ENCODE measurements at places on chromosomes 13 and 19. TPM values are rescaled to one million over a fixed set of nuclear protein-coding genes. Genes with fewer than 3 reads are reported as not detected.
A peak's percentile ranks its signal among the peaks of the same experiment; 100 is the strongest.

DNA sequence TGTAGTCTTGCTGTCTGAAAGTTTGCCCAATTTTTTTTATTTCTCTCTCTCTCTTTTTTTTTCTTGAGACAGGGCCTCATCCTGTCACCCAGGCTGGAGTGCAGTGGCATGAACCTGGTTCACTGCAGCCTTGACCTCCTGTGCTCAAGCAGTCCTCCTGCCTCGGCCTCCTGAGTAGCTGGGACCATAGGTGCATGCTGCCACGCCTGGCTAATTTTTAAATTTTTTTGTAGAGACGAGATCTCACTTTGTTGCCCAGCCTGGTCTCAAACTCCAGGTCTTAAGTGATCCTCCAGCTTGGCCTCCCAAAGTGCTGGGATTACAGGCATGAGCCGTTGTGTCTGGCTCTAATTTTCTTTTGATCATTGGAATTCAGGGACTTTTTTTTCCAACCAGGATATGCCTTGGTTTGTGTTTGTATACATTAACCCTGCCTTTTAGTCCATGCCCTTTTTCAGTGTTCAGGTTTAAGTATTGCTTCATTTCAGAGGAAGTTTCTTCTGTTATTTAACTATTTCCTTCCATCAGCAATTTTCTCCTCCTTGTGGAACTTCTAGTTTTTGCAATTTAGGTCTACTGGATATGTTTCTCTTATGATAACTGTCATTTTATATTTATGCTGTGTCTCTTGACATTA is 201.4 kb downstream of the PCCA start:
- DNase-seq = no peak

DNA sequence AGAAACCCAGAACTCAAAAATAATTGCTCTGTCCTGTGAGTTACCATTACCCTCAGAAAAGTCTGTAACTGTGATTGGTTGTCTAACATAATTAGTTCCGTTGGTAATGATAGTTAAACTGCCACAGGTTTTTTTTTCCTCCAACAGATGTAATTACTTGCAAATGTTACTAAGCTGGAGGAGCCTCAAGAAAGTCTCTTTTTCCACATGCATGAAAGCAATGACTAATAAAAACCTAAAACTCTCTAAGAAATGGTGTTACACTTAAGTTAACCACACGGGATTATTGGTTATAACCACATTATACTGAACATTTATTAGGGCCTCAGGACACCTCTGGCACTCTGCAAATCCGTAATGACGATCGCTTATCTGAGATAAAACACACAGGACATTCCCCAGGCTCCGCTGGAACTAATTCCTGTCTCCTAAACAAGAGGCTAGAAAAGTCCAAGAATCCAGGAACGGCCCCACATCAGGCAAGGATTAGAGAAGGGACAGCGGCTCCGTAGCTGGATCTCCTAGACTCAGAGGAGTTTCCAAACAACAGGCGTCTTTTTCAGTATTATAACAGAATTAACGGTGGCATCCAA is 753 bp downstream of the ZNF235 start:
- DNase-seq = no peak

DNA sequence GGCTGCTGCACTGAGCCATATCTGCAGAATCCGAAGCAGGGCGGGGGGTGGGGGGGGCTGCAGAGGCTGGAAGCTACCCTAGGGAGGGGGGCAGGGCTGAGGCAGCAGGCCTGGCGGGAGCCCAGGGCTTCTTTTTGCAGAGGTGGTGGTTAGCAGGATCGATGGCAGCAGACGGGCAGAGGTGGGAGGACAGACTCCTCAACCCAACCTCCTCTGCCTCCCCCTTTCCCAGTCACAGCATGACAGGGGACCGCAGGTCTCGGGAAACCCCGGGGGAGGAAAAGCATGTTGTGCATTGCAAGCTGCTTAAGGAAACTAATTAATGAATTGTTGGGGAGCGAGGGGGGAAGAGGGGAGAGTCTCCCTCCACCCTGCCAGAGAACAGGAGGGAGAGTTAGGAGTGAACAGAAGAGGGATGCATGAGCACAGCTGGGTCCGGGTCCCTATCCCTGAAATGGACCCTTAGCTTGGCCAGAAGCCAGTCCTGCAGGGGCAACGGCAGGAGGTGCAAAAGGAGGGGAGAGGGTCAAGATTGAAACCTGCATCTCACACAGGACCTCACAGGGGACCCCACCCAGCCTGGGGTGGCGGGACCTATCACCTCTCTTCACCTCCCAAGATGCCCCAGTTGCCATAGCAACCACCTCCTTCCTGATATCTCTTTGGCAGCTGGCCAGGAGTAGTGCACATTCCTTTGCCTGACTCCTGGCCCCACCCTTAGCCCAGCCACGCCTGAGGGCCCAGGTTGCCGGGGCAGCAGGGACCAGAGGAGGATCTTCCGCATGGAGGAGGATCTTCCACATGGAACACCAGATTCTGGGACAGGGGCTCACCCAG is 1.8 kb downstream of the FXYD7 start:
- no peak for DNase-seq

- DNase-seq = no peak
Measured at GRCh38 chr13:112867301-112867711, 101.7 kb upstream of the MCF2L start.

GRCh38 chr13:41622432-41623429 is 165.4 kb downstream of the RGCC start:
- DNase-seq = no peak

GRCh38 chr19:1284979-1285736 is 515 bp upstream of the EFNA2 start:
- DNase-seq = no peak

GRCh38 chr13:51645761-51646670 is 61.8 kb downstream of the WDFY2 start:
- peak; percentile 48 for DNase-seq

GRCh38 chr13:30572859-30573275 is 44.9 kb upstream of the USPL1 start:
- peak; percentile 59 for DNase-seq

- no peak for DNase-seq
Measured at GRCh38 chr19:17324357-17325114, 10.1 kb downstream of the ANO8 start.

GRCh38 chr13:87131611-87132010 is 539.6 kb upstream of the SLITRK5 start:
- no peak for DNase-seq

DNA sequence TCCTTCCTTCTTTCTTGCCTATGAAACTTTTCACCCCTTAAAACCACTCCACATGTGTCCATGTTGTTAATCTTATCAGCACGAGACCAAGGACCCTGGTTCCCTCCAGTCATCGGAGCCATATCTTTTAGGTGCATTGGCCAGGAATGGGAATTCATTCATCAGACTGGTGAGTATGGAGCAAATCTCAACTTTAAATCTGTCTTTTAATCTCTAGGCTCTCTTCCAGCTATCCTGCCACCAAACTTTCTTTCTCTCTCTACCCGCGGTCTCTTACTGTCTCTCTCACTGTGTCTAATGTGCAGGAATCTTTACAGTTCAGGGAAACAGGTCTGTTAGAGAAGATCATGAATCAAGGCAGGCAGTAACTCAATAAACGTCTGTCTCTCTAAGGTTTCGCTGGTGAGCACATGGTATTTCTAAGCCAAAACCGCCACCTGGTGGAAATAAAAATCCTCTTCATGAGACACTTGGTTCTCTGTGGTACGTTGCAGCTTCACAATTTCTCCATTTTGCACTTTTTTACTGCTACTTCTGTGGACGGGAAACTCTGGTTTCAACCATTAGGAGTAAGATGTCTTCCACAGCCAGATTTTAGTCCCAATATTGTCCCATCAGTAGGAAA is 16.1 kb downstream of the LGALS16 start:
- DNase-seq = peak; percentile 61

- no peak for DNase-seq
Measured at GRCh38 chr13:50189450-50189849, 174.2 kb downstream of the KCNRG start.

- DNase-seq = no peak
Measured at GRCh38 chr13:61466280-61466679, 50.6 kb upstream of the PCDH20 start.

DNA sequence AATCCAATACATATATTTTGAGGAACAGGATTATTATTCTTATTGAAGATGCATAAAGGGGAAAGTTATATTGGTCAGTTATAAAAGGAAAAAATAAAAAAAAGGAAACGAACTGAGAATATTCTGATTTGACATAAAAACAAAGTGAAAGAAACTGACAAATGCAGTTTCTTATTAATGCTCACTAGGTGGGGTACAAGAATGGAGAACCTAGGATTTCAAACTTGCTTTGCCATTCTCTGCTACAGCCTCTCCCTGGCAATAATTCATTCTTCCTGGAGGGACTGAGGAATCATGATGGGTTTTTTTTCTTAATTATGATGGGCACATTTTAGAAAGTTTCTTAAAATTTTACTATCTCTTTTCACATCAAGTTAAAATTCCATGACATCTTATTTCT is 154.9 kb downstream of the PCDH9 start:
- DNase-seq = no peak

DNA sequence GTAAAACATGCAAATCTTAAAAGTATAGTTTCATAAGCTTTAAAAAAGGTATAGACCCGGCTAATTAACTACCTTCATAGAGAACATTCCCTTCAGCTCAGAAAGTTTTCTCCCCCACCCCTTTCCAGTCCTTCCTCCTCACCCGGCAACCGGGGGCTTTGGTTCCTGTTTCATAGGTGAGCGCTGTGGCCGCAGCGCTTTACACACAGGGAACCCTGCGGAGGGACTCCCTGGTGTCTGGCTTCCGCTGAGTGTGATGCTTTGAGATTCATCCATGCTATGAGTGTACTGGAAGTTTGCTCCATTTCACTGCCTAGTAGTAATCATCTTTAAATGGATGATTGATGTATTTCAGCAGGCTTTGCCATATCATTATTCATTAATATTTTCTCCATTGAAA is 26.0 kb upstream of the PABPC3 start:
- no peak for DNase-seq

GRCh38 chr19:41029524-41030432 is 38.7 kb downstream of the CYP2B6 start:
- no peak for DNase-seq

- DNase-seq = no peak
Measured at GRCh38 chr13:111920306-111920931, 146.5 kb upstream of the SOX1 start.

DNA sequence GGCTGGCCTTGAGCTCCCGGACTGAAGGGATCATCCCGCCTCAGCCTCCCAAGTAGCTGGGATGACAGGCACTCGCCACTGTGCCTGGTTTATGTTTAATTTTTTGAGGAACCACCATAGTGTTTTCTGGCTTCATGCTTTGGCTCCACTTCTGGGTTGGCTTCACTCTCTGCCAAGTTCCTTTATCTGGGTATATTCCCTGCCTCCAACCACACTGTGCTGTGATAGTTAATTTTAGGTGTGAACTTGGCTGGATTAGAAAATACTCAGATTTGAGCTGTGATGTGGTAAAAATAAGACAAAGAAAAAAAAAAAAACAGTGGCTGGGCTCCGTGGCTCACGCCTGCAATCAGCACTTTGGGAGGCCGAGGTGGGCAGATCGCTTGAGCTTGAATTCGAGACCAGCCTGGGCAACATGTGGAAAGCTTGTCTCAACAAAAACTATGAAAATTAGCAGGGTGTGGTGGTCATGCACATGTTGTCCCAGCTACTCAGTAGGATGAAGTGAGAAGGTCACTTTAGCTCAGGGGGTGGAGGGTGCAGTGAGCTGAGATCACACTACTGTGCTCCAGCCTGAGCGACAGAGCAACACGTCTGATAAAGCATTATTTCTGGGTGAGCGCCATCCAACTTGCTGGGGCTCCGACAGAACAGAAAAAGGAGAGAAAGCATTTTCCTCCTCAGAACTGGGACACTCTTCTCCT is 7.5 kb upstream of the ILF3 start:
- no peak for DNase-seq

DNA sequence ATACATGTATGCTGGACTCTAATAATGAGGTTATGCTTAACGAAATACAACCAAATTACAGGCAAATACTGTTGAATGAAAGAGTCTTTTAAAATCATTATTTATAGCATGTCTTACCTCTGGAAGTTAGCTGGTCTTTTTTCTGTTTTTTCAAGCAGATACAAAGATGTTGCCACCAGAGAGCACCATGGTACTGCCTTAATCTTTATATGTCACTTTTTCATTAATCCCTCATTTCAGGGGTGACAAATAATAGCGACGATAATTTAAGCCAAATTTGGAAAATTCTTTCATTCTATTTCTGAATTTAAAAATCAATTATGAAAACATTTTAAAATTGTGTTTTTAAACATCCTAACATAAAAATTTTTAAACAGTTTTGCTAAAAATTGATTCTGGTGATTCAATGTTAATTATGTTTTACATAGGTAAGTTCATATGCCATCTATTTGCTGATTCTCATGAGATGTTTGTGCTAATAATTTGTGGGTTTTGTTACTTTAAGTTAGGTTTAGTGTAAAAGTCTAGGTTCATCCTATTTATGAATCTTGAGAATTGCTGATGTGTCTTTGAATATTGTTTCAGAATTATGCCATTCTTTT is 379.3 kb upstream of the SGCG start:
- DNase-seq = no peak

DNA sequence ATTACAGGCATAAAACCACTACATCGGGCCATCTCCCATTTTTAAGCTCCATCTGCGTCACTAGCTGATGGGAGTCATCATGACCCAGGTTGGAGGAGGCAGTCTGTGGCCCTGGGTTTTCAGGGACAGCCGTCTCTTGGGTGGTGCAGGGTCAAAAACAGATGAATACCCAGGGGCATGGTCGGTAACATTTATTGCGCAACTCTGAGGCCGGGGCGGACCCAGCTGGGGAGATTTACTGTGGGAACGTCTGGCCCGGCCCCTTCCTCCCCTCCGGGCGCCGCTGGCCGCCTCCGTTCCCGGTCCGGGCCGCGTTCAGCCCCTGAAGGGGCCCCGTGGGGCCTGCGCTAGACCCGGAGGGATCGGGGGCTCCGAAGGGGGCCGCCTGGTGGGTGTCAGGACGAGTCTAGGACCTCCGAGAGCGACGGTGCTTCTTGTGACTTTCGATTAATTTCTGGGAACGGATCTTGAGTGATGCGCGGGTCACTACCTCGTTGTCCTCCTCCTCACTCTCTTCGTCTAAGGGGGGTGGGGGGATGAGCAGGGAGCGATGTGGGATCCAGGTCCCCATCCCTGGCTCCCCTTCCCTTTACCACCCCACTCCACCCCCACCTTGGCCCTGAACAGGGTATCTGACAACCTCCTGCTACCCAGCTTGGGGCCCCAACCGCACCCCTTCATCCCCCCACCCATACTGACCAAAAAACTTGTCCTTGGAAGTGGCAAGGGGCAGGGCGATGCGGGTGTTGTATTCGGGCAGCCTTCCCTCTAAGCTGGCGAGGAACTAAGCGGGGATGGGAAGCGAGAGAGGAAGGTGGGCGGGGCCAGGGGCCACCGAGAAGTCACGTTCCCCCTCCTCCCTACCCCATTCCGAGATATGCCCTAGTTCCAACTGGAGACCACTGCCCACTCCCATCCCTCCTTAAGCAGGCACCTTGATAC is 1.6 kb upstream of the RGL3 start:
- no peak for DNase-seq

GRCh38 chr13:40187324-40187795 is 479.1 kb downstream of the FOXO1 start:
- peak; percentile 94 for DNase-seq

The SULT2B1 gene
- not detected for total RNA-seq

The ZNF77 gene
- 5.7 TPM for total RNA-seq

The METTL21C gene
- not detected for total RNA-seq

The ZNF667 gene
- total RNA-seq = 12.1 TPM

The GRIK5 gene
- total RNA-seq = 0.34 TPM

The PRSS57 gene
- total RNA-seq = not detected

The ZNF543 gene
- total RNA-seq = 13.7 TPM

The IGFL3 gene
- not detected for total RNA-seq

The LINGO3 gene
- total RNA-seq = 1.1 TPM
